NCI-H526 (cell line): ENCODE measurements at places on chromosomes 16 and 17.
A peak's percentile ranks its signal among the peaks of the same experiment; 100 is the strongest.

GRCh38 chr17:58020401-58020800 is 13.4 kb upstream of the SRSF1 start:
- DNase-seq: peak; percentile 72

DNA sequence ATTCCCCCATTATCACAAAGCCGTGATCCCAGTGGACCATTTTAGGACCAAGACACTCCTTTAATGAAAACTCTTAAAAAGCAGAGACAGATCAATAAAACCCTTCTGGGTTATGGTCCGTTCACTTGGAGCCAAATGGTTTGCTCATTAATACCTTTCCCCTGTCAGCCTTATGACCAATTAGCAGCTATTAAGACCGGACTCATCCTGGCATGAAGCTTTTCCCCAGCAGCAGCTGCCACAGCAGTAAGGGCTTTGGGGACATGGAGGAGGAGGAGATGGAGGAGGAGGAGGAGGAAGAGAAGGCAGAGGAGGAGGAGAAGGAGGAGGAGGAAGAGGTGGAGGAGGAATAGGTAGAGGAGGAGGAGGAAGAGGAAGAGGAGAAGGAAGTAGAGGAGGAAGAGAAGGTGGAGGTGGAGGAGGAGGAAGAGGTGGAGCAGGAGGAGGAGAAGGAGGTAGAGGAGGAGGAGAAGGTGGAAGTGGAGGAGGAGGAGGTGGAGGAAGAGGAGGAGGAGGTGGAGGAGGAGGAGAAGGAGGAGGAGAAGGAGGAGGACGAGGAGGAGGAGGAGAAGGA is 50.1 kb upstream of the IRX3 start:
- DNase-seq: no peak

DNA sequence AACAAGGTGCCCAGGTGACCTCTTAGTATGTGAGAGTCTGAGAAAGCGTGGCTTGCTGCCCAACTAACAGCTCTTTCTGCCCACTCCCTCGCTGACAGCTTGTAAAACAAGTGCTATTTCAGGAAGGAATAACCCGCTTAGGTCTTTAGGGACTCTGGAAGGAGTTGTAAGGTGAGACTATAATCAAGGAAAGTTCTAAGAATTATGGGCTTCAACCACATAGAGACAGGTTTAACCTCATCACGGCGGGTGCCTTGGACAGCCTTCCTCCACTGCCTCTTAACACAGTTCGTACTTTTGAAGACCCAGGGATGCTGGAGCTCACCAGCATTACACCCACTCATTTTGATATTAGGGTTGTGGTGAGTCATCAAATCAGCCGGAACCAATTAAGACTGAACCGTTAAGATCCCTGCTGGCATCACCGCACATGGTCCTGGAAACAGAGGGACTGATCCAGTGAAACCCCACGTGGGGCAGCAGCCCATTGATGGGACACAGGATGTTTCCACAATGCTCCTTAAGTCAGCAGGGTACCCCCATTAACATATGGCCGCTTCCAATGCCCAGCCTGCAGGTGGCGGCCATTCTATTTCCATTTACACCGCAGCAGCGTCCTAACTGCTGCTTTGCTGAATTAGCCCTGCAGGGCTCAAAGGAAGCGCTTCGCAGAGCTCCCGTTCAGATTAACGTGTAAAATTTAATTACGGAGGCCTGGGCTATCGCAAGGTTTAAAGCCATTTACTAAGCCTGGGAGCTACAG is 176.6 kb upstream of the SDK2 start:
- DNase-seq: peak; percentile 24

GRCh38 chr16:16850274-16850673 is 471.3 kb downstream of the NPIPA7 start:
- DNase-seq: no peak

GRCh38 chr17:81440051-81440471 is 44.8 kb downstream of the BAHCC1 start:
- DNase-seq: no peak

DNA sequence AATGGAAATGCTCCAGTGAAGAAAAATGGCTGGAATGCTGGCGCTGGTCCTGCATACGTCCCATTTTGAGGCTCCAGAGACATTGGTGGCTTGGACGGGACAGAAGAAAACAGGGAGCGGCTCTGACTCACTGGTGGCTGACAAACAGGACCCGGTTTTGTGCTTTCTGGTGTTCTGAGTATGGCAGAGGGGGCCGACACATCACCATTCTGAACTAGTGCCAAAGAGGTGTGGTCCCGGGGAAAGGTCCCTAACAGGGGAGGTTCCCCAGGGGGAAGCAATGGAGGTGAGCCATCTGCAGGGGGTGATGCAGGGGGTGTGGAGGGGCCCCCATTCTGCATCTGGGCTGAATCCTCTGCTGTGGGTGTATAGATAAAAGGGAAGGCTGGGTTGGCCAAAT is 8.3 kb downstream of the ANKRD40 start:
- no peak for DNase-seq

DNA sequence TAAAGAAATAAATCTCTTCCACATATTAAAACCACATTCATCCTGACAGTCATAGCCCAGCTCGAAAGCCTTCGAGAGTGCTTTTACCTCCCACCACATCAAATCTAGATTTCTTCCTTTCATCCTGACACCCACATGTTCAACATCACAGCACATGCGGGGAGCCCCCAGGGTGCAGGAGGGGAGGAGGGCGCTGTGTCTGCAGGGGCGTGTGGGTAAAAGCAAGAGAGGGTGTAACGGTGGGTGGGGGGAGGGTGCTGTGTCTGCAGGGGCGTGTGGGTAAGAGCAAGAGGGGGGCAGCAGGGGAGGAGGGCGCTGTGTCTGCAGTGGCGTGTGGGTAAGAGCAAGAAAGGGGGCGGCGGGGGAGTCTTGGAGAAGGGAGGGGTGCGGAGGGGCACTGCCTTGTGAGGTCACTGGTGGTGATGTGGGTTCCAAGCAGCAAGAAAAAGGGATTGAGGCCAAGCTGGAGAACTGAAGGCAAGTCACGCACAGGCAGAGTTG is 34.7 kb downstream of the ADCY9 start:
- DNase-seq: no peak

GRCh38 chr17:72462407-72462806 is 341.6 kb downstream of the SOX9 start:
- DNase-seq: no peak

GRCh38 chr17:48631693-48632578 is 5.8 kb upstream of the HOXB9 start:
- no peak for DNase-seq

DNA sequence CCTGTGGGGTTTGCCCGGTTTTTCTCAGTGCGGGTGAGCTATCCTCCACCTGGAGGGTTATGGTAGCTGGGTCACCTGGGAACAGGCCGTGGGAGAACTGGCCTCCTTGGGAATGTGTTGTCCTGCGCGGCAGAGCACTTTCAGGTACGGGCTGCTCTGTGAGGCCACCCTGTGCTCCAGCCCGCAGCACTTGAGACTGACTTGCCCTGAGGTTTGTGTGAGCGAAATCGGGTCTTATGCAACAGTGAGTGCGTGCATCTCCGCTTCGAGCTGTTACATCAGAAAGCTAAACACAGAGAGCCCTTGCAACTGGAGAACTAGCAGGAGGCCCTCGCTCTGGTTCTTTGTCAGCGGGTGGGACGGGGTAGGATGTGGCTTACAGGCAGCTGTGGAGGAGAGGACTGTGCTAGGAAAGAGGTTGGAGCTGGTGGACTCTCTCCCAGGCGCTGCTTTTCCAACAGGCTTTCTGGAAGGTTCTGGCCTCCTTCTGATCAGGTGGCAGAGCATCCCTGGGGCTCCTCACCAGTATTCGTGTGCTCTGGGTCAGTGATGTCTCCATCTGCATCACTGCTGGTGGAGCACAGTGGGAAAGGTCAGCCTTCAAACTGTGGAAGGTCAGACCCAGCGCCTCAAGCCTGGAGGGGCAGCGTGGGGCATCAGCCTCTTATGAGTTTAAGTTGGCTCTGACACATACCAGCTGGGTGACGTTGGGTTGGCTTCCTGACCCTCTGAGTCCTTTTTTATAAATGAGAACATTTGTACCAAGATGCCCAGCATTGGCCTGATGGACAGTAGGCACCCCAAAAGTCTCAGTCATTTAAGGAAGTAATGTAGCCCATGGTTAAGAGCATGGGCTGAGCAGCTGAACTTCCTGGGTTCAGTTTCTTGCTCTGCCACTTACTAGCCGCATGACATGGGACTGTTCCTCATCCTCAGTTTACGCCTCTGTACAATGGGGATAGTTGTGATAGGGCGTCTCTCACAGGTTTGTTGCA is 76.3 kb downstream of the KSR1 start:
- no peak for DNase-seq

DNA sequence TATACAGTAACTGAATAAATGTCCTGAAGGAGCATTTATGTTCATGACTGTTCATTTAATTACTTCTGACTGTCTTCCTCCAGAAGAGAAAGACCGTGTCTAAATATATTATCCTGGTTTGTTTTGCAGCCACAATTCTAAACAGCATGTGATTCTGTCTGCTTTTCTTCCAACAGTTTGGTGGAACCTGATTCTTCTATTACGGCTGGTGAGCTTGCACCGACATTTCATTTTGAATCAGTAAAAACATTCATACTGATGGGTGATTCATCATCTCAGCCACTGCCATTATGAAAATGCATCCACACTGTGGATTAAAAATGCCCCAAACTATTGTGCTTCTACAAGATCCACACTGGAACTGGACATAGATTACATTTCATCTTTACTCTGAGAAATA is 16.9 kb downstream of the KNOP1 start:
- no peak for DNase-seq

DNA sequence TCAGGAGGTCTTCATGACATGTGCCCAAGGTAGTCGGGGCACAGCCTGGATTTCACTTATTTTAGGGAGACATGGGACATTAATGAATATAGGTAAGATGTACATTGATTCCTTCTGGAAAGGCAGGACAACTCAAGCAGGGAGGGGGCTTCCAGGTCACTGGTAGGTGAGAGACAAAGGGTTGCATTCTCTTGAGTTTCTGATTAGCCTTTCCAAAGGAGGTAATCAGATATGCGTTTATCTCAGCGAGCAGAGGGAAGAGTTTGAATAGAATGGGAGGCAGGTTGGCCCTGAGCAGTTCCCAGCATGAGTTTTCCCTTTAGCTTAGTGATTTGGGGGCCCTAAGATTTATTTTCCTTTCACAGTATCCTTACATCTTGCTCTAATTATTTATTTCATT is 443.8 kb upstream of the EEF2KMT start:
- no peak for DNase-seq

DNA sequence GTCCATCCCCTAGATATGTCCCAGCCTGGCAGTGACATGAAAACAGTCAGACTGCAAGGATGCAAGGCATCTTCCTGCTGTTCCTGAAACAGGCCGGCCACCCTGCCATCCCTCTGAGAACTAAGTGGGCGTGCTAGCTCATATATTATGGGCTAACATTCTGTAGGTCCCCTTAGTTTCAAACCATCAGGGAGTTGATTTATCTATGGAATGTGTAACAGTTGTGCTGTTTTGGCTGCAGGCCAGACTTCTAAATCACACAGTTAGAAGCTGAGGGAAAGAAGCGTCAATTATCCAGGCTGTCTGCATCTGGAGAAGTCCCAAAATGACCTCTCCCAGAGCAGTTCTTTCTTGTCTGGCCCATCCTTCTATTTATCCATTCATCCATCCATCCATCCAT is 102.7 kb upstream of the DNAH9 start:
- no peak for DNase-seq

DNA sequence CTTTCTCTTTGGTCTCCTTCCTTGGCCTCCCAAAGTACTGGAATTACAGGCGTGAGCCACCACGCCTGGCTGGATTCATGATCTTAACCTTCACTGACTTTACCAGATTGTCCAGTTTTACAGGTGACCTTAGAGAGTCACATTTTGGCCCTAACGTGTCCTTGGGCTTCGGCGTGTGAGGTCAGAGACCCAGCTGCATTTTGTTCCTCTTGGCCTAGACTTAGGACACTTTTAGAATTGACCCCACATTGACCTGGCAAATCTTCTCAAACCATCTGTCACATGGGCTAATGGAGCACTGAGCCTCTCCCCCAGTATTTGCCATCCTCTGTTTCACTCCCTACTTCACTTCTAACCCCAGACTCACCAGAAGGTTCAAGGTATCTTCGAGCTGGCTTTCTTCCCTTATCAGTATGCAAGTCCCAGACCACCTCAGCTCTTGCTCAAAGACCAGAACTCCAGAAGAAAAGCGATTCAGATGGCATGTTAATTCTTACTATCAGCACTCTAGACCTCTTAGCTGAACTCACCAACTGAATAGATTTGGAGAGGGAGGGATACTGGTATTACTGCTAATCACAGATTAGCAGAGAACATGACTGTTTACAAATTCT is 1.7 kb upstream of the CYTH1 start:
- no peak for DNase-seq

DNA sequence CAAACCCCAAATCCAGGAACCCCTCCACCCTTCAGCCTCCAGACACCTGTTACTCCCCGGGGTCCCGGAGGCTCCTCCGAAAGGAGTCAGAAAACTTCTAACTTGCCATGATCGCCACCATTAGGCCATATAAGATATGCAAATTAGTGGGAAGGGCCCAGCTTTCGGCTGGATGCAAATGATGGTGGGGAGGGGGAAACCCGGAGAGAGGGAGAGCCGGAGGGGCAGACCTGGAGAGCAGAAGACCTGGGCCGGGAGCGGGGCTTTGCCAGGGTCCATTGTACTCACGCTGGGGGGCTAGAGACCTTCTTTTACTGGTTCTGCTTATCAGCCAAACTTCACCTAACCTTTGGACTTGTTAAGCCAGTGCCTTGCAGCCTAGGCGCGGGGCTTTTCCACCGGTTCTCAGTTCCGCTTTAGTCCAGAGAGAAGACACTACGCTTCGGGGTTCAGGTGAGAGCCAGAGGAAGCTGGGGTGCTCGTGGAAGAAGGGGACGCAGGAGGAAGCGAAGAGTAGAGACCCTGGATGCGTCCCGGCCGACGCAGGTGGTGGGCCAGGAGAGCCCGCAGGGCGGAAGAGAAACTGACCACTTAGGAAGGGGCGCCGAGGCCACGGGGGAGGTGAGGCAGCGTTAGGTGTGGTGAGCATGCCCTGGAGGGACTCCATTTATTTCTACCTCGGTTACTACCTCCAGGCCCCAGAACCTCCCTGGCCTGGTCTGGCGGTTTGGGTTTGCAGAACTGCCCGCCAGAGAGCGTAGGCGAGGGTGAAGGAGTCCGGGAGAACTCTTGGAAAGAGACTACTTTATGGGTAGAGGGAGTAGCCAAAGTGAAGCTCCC is at the start of gene HNF1B:
Gene HNF1B (minus strand): TSS at position 99 of the 840 bp plus-strand sequence. CDS start 175 bp downstream, outside the sequence.
- peak; percentile 68 for DNase-seq

GRCh38 chr16:29664091-29664921 is 1.3 kb downstream of the SPN start:
- peak; percentile 65 for DNase-seq

GRCh38 chr17:68731465-68731864 is 130.3 kb upstream of the FAM20A start:
- DNase-seq: no peak

DNA sequence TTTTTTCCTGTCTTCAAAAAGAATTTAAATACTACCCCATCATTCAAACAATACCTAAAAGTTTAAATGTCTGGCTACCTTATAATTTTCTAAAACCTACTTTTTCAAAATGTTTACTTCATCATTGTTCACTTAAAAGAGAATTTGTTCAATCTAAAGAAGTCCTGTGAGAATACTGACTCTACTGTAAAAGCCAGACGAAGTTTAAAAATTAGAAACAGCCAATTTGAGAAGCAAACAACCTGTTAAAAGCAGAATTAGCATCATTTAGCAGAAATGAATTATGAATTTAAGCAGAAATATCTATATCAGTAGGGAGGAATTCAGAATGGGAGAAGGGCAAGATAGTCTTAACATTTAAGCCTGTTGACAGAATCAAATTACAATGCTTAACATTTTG is 2.1 kb downstream of the SKA2 start:
- DNase-seq: no peak
